Left ventricle myocardium inferior (tissue), 1 donor: ENCODE measurements at places on chromosomes 2 and 18.

DNA sequence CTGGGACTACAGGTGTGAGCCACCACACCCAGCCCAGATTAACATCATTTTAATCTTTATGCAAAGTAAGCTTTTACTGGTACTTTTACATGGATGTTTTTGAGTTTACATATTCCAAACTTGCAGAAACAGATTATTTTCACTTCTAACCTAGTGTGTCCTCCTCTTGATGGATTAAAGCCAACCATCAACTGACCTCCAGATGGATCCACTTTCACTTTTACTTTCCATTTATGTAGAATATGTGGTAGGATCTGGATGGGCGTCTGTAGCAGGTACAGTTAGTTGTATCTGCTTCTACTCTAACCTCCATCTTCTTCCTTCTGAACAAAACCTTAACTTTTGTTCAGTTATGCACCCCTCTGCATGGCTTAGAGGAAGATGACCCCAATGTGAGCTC lies 264.1 kb downstream of the CDH20 start:
- H3K4me3 ChIP-seq = no peak overlapping the region
- no peak for DNase-seq
- H3K27ac ChIP-seq = no peak overlapping the region
- H3K4me1 ChIP-seq = no peaks in the 10 kb centered on the region

DNA sequence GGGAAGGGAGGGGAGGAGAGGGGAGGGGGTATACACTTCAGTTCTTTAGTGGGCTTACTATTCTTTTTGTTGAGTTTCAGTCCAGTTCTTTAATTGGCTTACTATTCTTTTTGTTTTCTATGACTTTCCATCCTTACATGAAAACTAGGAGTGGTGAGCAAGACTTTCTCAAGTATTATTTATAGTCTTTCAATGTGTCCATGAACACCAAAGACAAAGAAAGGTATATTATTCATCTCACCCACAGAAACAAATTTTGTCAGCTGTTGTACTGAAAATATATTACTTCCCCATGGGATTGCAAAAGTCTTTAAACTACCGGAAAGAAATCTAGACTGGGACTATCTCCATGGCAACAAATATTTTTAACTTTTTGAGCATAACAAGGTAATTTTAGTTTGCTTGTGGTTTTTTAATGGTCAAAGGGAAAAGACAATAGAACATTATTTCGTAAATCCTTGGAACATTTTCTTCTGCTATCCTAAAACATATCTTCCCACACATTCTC lies 17.6 kb downstream of the ADAM17 start:
- H3K36me3 ChIP-seq = peaks cover 34% of the 10 kb centered on the region
- peaks cover 31% of the 10 kb centered on the region for H3K4me1 ChIP-seq
- H3K4me3 ChIP-seq = no peak overlapping the region
- peak overlapping the region; percentile 71 for H3K27ac ChIP-seq

GRCh38 chr2:233818639-233819621 lies 35.4 kb downstream of the HJURP start:
- H3K27ac ChIP-seq = no peak overlapping the region
- no peak overlapping the region for H3K4me3 ChIP-seq
- no peaks in the 10 kb centered on the region for H3K4me1 ChIP-seq
- no peaks in the 10 kb centered on the region for H3K36me3 ChIP-seq

- H3K27ac ChIP-seq = no peak overlapping the region
- no peaks in the 10 kb centered on the region for H3K27me3 ChIP-seq
- no peak for DNase-seq
- no peak overlapping the region for H3K4me3 ChIP-seq
- H3K4me1 ChIP-seq = no peaks in the 10 kb centered on the region
These were observed 495.3 kb downstream of the IRS1 start for GRCh38 chr2:226304308-226304707.

DNA sequence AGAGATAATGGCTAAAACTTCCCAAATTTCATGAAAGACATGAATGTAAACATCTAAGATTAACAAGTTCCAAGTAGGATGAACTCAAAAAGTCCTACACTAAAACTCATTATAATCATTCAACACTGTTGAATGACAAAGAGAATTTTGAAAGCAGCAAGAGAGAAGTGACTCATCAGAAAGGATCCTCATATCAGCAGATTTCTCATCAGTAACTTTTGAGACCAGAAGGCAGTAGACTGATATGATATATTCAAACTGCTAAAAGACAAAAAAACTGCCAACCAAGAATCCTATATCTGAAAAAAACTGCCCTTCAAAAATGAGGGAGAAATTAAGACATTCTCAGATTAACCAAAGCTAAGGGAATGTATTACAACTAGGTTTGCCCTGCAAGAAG lies 130.6 kb upstream of the OTX1 start:
- H3K4me1 ChIP-seq = peaks cover 10% of the 10 kb centered on the region
- H3K27ac ChIP-seq = no peak overlapping the region
- H3K36me3 ChIP-seq = peaks cover 32% of the 10 kb centered on the region
- no peak for DNase-seq

DNA sequence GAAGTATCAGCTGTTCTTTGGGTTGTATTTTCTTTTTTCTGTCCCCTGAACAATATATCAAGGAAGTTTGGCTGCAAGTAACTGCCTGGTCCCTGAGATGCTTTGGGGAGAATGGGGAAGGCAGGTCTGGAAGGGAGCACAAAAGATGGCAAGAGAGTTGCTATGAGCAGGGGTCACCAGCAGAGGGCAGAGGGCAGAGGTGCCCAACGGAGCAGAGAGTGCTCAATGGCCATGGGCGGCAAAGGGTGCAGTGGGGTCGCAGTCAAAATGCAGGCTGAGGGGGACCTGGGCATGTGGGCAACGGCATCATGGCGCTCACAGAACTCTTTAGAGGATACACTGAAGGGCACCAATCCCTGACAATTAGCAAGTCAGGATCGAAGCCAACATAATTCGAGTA lies 107.7 kb upstream of the ATP8B1 start:
- peaks cover 20% of the 10 kb centered on the region for H3K27me3 ChIP-seq
- H3K36me3 ChIP-seq = no peaks in the 10 kb centered on the region
- no peak overlapping the region for H3K4me3 ChIP-seq

DNA sequence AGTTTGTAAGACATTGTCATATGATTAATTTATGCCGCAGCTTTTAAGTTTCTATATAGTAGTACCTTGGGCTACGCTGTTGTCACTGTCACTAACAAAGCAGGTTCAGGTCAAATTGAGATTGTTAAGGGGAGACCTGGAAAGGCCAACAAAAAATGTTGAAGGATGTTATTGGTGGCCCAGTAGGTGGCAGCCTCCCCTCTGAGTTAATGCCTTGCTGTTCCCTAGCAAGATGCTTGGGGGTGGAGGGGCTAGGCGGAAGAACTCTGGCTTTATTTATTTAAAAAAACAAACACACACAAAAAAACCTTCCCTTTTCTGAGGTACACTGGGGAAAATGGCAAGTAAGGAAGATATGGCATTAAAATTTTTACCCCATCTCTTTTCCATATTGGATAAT lies 128.3 kb upstream of the ATP5MC3 start:
- peaks cover 7% of the 10 kb centered on the region for H3K4me1 ChIP-seq
- H3K4me3 ChIP-seq = no peak overlapping the region
- H3K27me3 ChIP-seq = peaks cover 4% of the 10 kb centered on the region
- H3K36me3 ChIP-seq = no peaks in the 10 kb centered on the region
- DNase-seq = no peak

DNA sequence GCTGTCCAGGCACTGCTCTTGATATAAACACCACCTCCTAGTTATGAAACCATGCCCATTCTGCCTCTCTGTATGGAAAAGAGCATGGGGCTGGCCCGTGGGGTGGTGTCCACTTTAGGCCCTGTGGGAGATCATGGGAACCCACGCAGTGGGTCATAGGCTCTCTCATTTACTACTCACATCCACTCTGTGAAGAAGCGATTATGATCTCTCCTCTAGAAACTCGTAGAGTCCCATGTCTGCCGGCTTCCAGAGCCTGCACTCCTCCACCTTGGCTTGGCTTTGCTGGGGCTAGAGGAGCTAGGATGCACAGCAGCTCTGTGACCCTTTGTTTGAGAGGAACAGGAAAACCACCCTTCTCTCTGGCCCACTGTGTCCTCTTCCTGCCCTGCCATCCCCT lies 15.9 kb downstream of the EMX1 start:
- peaks cover 8% of the 10 kb centered on the region for H3K4me1 ChIP-seq
- no peak overlapping the region for H3K4me3 ChIP-seq
- H3K27ac ChIP-seq = no peak overlapping the region
- DNase-seq = no peak

DNA sequence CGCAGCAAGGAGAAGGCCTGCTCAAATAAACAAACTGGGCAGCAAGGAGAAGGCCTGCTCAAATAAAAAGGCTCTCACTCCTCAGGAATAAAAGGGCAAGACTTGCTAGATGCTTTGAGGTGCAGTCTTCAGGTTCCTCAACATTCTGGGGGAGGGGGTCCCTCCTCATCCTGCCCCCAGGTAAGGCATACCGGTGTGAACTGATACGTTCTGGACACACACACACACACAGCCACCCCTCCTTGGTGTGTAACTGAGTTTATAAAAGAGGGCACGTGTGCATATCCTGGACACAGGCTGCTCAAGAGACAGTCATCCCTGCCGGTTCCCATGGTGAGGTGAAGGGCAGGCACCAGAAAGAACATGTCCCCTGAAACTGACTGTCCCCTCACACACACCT lies 4.5 kb downstream of the TEX261 start:
- no peak for DNase-seq
- H3K36me3 ChIP-seq = peaks cover 62% of the 10 kb centered on the region
- no peak overlapping the region for H3K27ac ChIP-seq
- H3K4me3 ChIP-seq = no peak overlapping the region
- no peaks in the 10 kb centered on the region for H3K27me3 ChIP-seq

GRCh38 chr2:160345071-160345764 lies 145.1 kb upstream of the ITGB6 start:
- H3K36me3 ChIP-seq = no peaks in the 10 kb centered on the region
- H3K4me3 ChIP-seq = no peak overlapping the region
- peak overlapping the region; percentile 1 for H3K27ac ChIP-seq
- DNase-seq = no peak
- peaks cover 99% of the 10 kb centered on the region for H3K4me1 ChIP-seq
- H3K27me3 ChIP-seq = no peaks in the 10 kb centered on the region
